ENCODE measurements at places on chromosomes 5 and 9.

- DNase-seq: no peak
Measured at GRCh38 chr5:73182307-73182706, 9.3 kb downstream of the TMEM174 start.

- DNase-seq: no peak
Measured at GRCh38 chr5:7394889-7395431, 978 bp upstream of the ADCY2 start.

GRCh38 chr9:125421166-125421565, 159.5 kb downstream of the GAPVD1 start:
- DNase-seq: no peak

- no peak for DNase-seq
Measured at GRCh38 chr9:124215956-124216355, 41.8 kb upstream of the NEK6 start.

DNA sequence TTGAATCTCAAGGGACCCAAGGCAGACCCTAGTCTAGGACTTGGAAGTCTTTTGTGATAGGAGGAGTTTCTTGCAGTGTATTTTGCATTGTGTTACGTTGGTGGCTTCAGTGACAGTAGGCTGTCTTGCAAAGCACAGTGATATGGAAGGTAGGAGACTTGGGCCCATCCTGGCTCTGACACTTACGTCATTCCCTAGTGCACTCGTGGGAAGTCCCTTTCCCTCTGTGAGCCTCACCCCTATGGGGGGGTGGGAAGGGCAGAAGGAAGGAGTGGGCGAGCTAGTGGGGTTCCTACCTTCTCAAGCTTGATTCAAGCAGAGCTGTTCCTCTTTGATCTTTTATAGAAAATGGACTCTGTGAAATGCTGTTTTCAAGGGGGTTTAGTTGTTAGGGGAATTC, 9.2 kb upstream of the TEX53 start:
- DNase-seq: no peak

DNA sequence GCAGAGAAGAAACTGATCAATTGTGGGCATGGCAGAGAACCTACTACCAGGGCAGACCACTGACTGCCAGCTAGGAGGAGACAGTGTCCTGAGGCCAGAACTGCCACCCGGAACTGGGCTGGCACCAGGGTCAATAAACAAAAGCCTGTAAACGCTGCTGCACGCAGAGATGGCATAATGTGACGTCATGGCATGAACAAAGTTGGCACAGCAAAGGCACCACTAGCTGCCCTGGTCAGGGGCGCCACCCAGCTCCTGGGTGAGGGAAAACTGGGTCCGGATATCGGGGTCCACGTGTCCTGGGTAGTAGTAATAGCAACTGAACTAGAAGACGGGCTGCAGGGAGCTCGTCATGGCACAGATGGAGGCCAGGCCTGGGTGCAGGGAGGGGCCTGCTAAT, 32.1 kb downstream of the DYNC2I2 start:
- DNase-seq: no peak

GRCh38 chr5:178511172-178511571, 79.0 kb downstream of the COL23A1 start:
- no peak for DNase-seq

DNA sequence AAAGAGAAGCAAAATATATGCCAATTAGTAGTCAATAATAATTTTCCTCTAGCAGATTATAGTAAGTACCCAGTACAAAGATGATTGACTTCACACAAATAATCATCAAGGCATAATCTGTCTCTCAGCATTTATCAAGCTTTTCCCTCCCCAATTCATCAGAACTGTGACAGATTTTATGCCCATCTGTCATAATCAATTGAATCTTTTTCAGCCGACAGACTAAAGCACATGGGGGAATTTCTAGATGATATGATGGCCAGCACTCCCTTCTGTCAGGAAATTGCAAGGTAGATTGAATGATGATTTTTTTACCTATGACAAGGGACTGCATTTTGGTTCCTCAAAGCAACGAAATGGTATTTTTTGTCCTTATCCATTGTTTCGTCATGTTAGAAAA, 227.1 kb upstream of the CYLC2 start:
- DNase-seq: no peak

DNA sequence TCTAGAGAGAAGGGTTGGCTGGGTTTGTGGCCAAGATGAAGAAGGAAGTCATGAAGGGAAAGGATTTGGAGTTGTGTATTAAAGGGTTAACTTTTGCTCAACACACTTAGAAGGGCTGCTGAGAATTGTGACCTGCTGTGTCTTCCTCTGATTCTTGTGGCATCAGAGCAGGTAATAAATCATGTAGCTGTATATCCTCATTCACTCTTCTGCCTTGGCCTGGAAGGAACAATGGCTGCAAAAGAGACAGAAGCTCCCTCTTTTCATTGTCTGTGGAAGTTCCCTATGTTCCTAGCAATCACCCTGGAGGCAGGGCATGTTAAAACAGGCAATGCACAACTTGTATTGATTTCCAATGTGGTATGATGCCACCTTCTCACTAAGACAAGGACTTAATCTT, 159.1 kb downstream of the LRRC70 start:
- no peak for DNase-seq

GRCh38 chr9:114413861-114414301, 26.1 kb upstream of the AKNA start:
- DNase-seq: no peak

DNA sequence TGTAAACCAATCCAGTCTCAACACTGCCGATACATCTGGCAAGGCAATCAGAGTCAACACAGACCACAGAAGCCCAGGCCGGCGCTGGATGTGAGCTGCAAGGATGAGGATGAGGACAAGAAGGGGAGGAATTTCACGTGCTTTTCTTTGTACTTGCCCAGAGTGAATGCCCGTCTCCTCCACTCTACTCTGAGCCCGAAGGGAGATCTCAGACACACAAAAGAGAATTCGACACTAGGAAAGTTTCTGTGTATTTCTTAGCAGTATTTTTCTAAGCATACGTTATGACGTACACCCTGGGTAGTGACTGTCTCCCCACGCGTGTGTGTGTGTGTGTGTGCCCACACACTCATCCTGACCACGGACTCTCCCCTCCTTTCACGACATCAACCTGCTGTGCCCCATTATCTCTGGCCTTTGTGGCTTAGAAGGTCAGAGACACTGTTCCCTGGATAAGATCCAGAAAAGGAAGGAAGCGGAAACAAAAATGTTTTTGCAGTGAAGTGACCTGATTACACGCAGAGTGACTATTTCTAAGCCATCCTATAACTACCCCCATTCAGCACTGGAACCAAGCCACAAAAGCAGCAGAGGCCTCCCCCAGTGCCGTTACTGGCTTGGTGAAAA, 227.3 kb upstream of the DAPK1 start:
- no peak for DNase-seq

DNA sequence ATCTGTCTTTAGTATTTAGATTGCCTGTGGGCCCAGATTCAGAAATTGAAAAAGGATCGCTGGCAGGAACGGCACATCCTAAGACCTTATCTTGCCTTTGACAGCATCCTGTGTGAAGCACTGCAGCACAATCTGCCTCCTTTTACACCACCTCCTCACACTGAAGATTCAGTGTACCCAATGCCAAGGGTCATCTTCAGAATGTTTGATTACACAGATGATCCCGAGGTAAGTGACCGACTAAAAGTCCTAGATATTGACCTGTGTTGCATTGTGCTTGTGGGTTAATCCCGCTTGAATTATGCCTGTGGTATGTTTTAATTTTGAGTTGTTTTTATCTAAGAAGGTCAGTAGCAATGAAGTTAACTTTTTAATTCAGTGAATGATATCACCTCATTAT, 14.4 kb downstream of the NCBP1 start:
- no peak for DNase-seq

DNA sequence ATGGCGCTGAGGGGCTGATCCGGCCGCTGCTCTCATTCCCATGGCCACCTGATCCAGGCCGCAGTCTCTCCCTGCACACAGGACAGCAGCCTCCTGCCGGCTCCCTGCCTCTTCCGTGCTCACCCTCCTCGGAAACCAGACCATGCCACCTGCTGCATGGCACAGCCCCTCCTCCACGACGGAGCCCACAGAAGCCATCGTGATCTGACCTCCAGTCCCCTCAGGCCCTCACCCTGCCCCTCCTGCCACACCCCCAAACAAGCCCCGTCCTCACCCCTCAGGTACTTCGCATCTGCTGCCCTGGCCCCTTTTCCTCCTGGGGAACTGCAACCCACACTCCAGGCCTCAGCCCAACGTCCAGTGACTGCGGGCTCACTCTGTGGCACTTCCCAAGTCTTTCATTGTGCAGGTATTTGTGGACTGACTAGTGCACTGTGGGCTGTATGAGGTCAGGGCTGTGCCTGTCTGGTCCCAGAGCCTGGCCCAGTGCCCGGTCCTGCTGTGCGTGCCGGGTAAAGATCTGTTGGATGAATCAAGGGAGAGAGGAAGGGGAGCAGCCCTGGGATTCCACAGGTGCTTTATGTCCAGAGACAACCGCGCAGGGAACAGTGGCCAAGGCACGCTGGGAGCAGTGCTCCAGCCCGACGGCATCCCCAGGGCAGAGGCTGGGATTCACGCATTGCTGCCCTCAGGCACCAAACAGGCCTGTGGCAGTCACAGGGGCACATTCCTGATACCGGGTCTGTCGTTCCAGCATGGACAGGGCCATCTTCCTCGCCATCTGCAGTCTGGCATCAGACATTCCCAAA, 86.1 kb downstream of the ADAMTS2 start:
- DNase-seq: no peak

- DNase-seq: no peak
Measured at GRCh38 chr5:84260939-84261338, 123.7 kb downstream of the EDIL3 start.

GRCh38 chr9:72615931-72616330, 94.5 kb downstream of the TMC1 start:
- no peak for DNase-seq

GRCh38 chr5:125470280-125470902, 724.0 kb upstream of the ZNF608 start:
- no peak for DNase-seq

DNA sequence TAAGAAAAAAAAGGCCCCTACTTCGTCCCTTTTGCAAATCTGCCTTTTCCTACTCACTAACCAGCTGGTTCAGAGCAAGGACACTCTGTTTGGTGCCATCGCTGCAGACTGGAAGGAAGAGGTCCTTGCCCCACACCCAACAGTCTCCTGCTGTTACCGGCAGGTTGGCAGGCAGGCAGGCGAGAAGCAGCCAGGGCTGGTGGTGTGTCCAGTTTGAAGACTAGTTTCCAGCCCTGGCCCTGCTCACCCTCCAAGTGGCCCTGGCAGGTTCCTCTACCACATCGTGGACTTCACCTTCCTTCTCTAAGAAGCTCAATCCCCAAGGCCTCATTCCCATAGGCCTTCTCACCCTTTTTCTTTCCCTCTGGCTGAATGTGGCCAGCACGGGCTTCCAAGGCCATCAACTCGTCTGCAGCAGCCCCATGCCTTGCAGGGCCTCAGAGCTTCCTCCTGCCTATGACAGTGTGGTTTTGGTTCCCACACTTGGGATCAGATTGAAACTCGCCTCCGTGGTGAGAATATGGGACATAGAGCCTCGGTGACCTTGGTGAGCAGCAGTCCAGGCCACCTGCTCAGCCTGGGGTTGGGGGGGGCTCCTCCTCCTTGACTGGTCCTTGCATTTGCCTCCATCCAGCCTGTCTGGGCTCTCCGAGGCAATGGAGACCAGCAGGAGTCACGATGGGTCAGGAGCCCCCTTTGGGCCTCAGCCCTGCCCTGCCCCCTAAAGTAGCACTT, 22.9 kb downstream of the TGFBI start:
- no peak for DNase-seq

DNA sequence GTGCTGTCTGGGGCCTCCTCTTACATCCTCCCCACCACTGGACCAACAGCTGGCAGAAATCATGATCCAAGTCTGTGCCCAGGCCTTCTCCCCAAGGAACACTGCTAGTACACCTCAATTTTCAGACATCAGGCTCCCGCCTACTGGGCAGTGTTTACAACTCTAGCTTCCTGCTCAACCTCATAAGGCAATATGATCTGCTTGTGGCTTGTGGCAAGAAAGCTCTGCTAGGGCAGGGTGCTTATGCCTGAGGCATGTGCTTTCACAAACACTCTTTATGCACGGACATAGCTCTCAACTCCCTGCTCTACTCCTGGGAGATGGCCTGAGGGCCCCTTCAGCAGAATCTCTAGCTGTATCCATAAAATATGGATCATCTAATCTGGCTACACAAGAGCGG, 32.5 kb downstream of the SH3TC2 start:
- DNase-seq: no peak

DNA sequence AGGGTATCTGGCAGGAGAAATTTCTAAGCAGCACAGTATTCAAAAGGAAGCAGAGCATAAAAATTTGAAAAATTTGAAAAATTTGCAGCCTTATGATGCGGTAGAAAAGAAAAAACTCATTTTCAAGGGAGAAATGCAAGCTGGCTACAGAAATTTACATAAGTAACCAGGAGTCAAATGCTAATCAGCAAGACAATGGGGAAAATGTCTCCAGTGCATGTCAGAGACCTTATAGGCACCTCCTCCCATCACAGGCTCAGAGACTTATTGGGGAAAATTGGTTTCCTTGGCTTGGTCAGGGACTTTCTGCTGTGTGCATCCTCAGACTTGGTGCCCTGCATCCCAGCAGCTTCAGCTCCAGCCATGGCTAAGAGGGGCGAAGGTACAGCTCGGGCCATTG, 35.8 kb downstream of the IZUMO3 start:
- DNase-seq: no peak

DNA sequence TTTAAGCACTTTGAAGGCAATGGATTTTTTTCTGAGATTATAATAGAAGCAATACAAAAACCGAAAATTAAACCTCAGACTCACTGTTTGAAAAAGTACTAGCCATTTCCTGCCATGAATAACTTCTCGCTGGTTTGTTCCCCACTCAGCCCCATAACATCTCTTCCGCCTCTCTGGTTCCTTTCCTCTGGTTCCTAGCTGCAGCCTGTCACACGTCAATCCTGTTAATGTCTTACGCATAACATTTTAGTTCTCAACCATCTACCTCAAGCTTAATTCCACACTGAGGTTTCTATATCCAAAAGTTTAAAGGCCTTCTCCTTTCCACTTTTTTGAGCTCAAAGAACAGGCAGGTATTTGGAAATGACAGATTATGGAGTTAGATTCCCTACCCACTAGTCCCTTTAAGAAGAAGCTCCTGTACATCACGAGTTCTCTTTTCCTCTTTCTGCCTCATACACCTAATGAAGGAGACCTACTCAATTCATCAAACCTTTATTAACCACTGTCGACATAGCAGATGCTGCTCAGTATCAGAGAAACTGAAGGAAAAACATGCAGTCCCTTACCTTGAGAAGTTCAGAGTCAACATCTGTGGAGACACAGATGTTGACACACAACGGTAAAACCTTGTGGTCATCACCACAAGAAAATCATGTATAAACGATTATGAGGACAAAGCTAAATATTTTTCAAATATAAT, 243.0 kb upstream of the PTGER4 start:
- no peak for DNase-seq

DNA sequence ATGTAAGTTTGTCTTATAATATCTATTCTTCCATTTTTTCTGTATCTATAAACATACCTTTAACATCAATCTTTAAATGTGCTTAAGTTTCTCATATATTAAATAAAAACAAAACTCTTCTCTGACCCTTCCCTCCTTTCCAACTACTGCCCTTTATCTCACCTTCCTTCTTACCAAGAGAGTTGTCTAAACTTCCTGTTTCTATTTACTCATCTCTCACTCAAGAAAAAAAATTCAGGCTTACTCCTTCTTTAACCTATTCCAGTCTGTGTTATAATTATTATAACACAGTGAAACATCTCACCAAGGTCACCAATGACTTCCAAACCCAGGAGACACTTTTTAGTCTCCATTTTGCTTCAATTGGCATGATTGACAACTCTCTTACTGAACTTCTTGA, 140.9 kb downstream of the CCDC171 start:
- no peak for DNase-seq
